Muscle of leg (tissue), 16 donors: ENCODE measurements at places on chromosomes 2 and 18. TPM values are rescaled to one million over a fixed set of nuclear protein-coding genes. Genes with fewer than 3 reads are reported as not detected.

Gene FBXO48
- polyA plus RNA-seq = 1.2 TPM

DNA sequence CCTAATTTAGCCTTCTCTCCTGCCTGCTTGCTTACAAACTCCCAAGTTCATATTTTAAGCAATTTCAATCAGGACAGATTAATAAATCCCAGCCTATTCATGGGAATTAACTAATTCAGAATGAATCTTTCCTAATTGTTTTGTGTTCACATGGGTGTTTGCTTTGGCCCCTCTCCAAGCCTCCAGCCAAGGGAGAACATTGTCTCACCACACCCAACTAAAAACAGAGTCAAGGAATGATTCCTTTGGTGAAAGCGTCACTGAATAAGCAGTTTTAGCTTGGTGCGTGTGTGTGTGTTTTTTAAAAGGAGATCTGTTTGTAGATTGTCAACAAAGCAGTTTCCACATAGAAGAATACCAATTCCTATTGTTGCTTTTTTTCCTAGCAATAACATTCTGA, 43.0 kb upstream of the DSG1 start:
- DNase-seq = peak; percentile 26

DNA sequence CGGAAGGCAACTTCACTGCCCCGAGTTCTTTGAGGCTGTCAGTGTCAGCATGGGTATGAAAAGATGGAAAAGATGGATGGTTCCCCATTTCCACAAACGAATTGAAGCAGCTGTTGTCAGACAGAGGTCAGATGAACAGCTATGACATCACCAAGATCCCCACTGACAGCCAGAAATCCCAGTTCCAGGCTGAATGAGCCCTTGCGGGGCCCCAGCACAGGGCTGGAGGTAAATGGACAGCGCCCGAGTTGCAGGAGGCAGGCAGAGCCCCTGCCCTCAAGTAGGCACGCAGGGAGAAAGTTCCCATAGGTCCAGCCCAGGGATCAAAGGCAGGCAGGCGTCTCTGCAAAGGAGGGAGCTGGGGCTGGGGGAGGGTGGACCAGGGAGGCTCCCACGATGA, 169.5 kb upstream of the AGAP1 start:
- peak; percentile 7 for DNase-seq

- no peak for DNase-seq
Measured at GRCh38 chr18:30775629-30776028, 266.9 kb downstream of the DSC3 start.

Gene TDRD15
- not detected for polyA plus RNA-seq

- DNase-seq = peak; percentile 65
Measured at GRCh38 chr2:102606353-102606752, 13.0 kb upstream of the SLC9A2 start.

Gene PLB1
- 2.0 TPM for polyA plus RNA-seq

Gene CTIF
- 40.7 TPM for polyA plus RNA-seq

Gene ICOS
- polyA plus RNA-seq = not detected

- no peak for DNase-seq
Measured at GRCh38 chr18:29779096-29779495, 1263.4 kb downstream of the DSC3 start.

DNA sequence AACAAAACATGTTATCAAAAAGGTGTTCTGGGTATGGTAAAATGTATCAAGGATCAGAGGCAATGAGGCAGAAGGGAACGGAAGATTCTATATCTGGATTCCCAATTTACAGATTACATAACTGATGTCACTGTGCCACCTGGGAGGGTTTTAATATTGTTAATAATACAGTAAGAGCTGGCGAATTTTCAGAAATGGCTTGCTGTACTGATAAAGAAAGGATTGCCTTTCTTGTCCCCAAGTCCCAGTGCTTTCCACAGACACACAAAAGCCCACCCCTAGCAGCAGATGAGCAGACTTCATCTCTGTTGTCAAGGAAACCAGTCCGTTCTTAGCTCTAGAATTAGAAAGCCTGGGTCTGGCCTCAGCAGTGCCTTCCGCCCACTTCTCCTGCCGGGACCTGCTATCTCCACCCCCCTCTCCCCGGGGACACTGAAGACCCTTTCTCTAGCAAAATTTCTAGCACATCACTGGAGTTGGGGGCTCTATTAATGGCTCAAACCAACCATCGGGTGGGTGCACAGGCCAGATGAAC, 34.3 kb downstream of the ADD2 start:
- no peak for DNase-seq

Gene MAP3K19
- not detected for polyA plus RNA-seq

GRCh38 chr2:130853391-130853790, 16.7 kb downstream of the ARHGEF4 start:
- DNase-seq = no peak

DNA sequence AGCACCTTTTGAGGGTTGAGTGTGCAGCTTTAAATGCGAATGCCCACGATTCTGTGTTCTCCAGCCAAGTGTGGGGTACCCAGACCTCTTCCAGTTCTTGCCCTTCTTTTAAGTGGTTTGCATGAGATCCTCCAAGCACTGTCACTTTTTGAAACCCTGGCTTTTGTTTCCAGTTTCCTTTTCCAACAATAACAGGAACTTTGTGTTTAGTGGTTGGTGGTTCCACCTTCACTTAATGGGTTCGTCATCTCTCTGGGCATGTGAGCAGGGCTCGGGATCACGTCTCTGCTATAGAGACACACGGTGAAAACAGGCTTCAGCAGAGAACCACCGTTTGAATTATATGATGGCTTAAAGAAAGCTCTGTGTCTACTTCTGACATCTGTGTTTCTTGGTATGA, 197.6 kb downstream of the LDLRAD4 start:
- peak; percentile 50 for DNase-seq

GRCh38 chr18:29076645-29077044, 899.7 kb upstream of the CDH2 start:
- no peak for DNase-seq

GRCh38 chr18:24627644-24628315, 167.3 kb downstream of the HRH4 start:
- no peak for DNase-seq

Gene SMYD1
- polyA plus RNA-seq = 177 TPM

Gene SLC5A7
- polyA plus RNA-seq = 0.45 TPM

GRCh38 chr18:13485604-13486003, 240.8 kb downstream of the FAM210A start:
- no peak for DNase-seq

DNA sequence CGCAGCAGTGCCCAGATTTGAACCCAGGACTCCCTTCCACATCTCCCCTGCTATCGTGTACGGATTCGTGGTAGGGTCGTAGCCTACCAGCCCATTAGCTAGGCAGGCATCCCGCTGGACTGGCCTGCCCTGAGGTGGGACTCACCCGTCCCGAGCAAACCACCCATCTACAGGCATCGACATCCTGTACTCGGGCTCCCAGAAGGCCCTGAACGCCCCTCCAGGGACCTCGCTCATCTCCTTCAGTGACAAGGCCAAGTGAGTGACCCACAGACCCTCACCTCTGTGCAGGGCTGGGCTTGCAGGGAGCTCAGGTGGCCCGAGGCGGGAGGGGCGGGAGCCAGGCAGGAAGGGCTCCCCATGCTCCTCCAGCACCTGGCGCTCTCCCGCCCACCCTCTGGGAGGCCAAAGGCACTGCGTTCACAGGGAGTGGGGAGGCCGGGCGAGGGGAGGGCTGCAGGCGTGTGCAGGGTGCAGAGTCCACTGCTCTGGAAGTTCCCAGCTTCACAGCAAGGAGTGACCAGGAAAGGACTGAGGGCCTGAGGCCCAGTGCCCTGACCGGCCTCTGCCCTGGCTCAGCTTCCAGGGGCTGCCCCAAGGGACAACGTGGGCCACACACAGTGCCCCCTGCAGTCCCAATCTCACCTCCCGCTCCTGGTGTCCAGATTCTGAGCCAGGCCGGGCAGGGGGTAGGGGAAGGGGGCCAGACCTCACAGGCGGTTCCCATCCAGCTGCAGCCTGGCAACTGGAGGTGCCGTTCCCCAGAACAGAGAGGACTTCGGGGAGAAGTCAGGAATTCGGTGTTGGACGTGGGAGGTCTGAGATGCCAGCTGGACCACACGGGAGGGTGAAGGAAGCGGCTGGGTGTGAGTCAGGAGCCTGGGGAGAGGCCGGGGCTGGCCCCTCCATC, 5.4 kb downstream of the AGXT start:
- DNase-seq = no peak

GRCh38 chr2:32061973-32062861, 1.1 kb upstream of the SPAST start:
- DNase-seq = peak; percentile 86
